NCI-H82 (cell line): ENCODE measurements at places on chromosomes 13 and 19.

GRCh38 chr13:40389081-40389641 is 277.3 kb downstream of the FOXO1 start:
- DNase-seq, result no peak

DNA sequence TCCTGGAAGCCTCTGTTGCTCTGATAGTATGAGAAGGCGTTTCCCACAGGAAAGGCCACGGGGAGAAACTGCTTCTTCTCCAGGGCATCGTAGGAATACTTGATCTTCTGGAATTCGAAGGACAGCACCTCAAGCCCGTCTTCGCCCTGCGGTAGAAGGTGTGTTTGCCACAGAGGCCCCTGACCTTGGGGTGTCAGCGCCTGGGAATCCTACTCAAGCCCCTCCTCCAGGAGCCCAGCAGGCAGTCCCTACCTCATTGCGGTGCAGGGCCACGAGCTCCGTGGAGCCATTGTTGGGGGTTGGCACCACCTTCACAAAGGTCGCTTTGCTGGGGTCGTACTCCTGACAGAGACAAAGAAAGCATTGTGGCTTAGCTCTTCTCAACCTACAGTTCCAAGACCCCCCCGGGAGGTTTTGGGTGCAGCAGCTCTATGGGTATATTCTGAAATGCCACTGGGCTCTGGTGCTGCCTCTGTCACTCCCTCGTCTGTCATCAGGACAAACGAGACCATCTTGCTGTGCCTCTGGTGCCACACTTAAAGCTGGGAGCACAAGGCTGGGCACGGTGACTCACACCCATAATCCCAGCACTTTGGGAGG is 3.7 kb downstream of the ATP13A1 start:
- DNase-seq, result no peak

DNA sequence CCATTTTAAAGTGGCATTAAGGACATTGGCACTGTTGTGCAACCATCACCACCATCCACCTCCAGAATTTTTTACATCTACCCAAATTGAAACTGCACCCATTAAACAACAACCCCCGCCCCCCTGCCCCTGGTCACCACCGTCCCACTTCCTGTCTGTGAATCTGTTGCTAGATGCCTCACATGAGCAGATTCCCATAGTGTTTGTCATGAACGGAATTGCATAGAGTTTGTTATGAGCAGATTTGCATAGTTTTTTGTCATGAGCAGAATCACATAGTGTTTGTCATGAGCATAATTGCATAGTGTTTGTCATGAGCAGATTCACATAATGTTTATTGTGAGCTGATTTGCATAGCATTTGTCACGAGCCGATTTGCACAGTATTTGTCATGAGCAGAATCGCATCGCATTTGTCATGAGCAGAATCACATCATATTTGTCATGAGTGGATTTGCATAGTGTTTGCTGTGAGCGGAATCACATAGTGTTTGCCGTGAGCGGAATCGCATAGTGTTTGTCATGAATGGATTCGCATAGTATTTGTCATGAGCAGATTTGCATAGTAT is 54.0 kb upstream of the GTF3A start:
- no peak for DNase-seq

GRCh38 chr13:32751340-32751739 is 165.1 kb downstream of the PDS5B start:
- no peak for DNase-seq

DNA sequence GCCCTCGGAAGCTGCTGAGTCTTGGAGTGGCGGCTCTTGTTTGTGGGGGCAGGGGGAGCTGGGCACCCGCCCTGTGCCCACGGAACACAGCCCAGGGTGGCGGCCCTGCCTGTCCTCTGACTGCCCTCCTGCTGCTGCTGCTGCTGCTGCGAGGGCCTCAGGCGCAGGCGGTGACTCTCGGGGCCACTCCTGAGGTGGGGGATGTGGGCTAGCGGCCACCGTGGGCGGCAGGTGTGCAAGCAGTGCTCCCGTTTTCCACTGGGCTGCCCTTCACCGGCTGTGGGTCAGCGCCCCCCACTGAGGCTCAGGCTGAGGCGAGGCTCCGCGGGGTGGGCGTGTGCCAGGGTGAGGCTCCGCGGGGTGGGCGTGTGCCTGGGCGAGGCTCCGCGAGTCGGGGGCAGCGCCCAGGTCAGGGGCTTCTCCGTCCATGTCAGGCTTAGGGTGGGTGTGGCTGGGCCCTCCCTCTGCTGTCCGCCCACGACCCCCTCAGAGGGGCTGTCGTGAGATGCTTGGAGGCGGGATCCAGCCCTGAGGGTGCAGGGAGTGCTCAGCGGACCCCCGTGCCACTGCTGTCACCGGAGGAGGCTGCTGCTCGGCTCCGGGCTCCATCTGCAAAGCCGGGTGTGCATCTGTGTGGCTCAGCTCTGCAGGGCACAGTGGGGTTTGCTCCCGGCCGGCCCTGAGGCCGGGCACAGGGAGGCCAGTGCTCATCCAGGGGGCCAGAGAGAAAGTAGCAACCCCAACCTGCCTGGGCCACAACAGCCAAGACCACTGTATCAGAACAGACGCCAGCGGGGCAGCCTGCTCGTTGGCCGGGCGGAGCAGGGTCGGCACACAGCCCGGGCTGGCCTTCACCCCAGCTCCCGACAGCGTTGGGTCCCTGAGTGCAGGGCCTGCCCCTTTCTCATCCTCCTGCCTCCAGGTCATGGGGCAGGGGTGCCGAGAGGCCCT is 14.5 kb downstream of the CSNK1G2 start:
- DNase-seq, result no peak

DNA sequence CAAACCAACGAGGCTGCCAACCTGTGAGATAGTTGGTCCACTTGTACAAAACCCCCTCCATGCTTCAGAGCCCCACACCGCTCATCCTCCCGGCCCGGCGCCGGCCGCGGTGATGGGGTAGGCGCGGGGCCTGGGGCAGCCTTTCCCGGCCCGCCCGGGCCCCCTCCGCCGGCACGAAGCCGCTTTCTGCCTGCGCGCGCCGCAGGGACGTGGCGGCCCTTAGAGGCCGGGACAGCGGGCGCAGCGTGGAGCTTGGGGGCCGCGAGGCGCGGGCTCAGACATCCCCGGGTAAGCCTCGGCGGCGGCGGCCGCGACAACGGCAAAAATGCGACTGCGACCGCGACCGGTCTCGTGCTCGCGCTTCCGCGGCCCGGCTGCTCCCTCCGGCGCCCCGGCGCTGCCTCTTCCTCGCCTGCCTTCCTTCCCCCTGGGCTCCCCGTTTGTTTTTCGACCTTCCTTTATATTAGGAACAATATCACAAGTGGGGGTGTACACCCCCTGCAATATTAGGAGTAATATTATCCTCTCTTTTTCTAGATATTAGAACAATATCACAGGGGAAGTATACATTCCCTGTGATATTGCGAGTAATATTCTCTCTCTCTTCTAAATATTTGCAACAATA is 53.9 kb upstream of the CEACAM21 start:
- peak; percentile 19 for DNase-seq

- DNase-seq, result peak; percentile 42
These were observed 16.5 kb upstream of the RNF17 start for GRCh38 chr13:24747248-24748060.
